ENCODE measurements at places on chromosomes 5 and 9.

DNA sequence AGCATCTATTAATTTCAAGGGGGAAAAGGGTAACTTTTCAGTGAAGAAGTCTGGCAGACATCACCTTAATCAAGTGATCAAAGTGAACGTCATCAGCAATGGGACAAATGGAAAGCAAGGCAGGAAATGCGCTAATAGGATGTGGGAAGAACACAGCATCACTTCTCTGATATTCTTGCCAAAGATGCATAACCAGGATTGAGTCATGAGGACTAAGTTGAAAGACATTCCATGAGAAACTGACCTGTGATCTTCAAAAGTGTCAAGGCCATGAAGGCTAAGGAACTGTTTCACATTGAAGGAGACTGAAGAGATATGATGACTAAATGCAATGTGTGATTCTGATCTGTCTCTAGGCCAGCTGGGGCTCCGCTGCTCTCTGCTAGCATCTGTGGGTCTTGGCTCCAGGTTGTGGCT lies 92.9 kb downstream of the NDFIP1 start:
- peak; percentile 56 for DNase-seq

- DNase-seq: no peak
Observed at GRCh38 chr5:30725073-30725472, 468.4 kb upstream of the CDH6 start.

GRCh38 chr9:115135821-115136778 lies 18.1 kb upstream of the TNC start:
- no peak for DNase-seq

DNA sequence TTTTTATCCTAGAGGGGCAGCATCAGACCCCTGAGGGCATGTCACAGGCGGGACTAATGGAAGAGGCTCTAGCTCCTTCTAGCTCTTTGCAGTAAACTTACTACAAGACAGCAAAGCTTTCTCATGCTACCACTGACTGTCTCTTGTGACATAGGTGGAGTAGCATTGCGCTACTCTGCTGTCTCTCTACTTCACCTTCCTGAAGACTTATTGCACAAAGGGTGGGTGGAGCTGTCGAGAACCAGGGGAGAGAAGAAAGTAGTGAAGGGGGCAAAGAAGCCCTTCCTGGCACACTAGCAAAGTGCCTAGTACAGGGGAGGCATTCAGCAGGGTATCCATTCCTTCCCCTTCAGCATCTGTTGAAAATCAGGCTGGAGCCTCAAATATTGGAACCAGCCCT lies 36.1 kb upstream of the NEK6 start:
- DNase-seq: no peak

Measured in HS-27A (cell line).